ENCODE measurements at places on chromosomes 3 and 15. TPM values are rescaled to one million over a fixed set of nuclear protein-coding genes. Genes with fewer than 3 reads are reported as not detected.

GOLGA8G gene
- 0.22 TPM for polyA plus RNA-seq

FBXO40 gene
- polyA plus RNA-seq: 0.04 TPM

CPOX gene
- polyA plus RNA-seq: 22.2 TPM

NPRL2 gene
- 33.1 TPM for polyA plus RNA-seq

C3orf22 gene
- 0.14 TPM for polyA plus RNA-seq

LTK gene
- 3.1 TPM for polyA plus RNA-seq

BTLA gene
- polyA plus RNA-seq: 0.58 TPM

THBS1 gene
- polyA plus RNA-seq: 163 TPM

CLDN18 gene
- 0.65 TPM for polyA plus RNA-seq

LRRC3B gene
- polyA plus RNA-seq: 1.4 TPM

FEZF2 gene
- not detected for polyA plus RNA-seq

ZKSCAN7 gene
- 18.8 TPM for polyA plus RNA-seq

ILDR1 gene
- polyA plus RNA-seq: 8.0 TPM

KCNMB3 gene
- 4.4 TPM for polyA plus RNA-seq

KNG1 gene
- polyA plus RNA-seq: 109 TPM

PLA1A gene
- polyA plus RNA-seq: 6.0 TPM

PPP1R14D gene
- 0.48 TPM for polyA plus RNA-seq

ITIH1 gene
- polyA plus RNA-seq: 0.19 TPM

GPR87 gene
- 0.08 TPM for polyA plus RNA-seq

OXTR gene
- 2.1 TPM for polyA plus RNA-seq

RAD51 gene
- polyA plus RNA-seq: 14.0 TPM

ROBO1 gene
- 110 TPM for polyA plus RNA-seq

CDAN1 gene
- 15.5 TPM for polyA plus RNA-seq

PAQR5 gene
- polyA plus RNA-seq: 28.3 TPM

PEX5L gene
- polyA plus RNA-seq: 0.59 TPM

CFAP100 gene
- 3.0 TPM for polyA plus RNA-seq

KLF13 gene
- polyA plus RNA-seq: 84.7 TPM

PRICKLE2 gene
- 19.3 TPM for polyA plus RNA-seq

CFAP44 gene
- 33.8 TPM for polyA plus RNA-seq

STRA6 gene
- polyA plus RNA-seq: 38.3 TPM
